ENCODE measurements at places on chromosomes 11 and 22.

DNA sequence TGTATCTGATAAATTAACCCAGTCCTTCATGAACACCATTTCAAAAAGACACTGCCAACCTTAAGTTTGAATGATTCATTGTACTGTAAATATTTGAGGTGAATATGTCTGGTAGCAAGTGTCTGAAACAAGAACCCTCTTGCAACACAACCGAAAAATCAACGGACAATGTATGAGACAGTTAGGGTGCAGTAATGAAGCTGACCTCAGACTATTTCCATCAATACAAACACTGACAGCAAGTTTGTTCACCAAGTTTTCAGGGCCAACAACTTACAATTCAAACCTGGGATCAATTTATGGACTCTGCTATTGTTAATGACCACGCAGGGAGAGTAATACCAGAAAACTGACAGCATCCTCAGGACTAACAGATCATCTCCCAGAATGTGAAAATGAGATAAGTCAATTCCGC lies 126.3 kb downstream of the CADM1 start:
- DNase-seq = no peak

- DNase-seq = no peak
Measured at GRCh38 chr11:126479178-126479930, 123.9 kb downstream of the ST3GAL4 start.

DNA sequence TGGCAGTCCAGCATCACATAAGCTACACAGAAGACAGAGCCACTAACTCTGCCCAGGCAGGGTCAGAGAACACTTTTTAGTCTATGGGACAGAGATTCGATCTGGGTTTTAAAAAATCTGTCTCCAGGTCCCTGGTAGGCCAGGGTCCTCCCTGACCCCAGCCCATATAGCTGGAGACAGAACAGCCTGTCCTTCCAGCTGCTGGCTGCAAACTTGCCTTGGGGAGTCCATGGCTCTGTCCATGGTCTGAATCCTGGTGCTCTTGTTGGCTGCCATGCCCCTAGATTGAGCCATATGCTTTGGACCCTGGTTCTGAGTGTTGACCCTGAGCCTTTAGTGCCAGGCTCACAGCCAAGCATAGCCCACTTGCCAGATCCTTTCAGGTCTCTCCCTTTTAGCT lies 13.3 kb upstream of the LIPT2 start:
- no peak for DNase-seq

GRCh38 chr11:76501526-76502202 lies 56.8 kb downstream of the EMSY start:
- DNase-seq = no peak

GRCh38 chr11:102933627-102934026 lies 21.9 kb downstream of the MMP13 start:
- no peak for DNase-seq

DNA sequence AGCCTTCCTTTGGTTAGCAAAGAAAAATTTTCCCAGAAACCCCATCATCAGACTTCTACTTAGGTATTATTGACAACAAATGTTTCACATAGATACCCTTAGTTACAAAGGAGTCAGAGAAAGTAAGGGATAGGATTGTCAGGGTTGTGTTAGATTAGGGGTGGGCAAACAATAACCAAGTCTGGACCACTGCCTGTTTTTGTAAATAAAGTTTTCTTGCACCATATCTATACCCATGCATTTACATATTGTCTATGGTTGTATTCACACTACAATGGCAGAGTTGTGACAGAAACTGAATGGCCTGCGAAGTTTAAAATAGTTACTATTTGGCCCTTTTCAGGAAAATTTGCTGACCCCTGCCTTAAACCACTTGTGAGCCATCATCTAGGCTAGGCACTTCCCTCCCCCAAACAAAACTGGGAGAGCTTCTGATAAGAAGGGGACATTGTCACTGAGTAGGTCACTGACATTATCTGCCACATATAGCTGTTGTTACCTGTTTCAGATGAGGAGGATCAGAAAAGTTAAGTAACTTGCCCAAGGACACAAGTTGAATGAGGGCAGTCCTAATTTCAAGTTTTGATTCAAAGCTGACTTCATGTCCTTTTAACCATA lies 40.7 kb upstream of the TMEM135 start:
- DNase-seq = no peak

DNA sequence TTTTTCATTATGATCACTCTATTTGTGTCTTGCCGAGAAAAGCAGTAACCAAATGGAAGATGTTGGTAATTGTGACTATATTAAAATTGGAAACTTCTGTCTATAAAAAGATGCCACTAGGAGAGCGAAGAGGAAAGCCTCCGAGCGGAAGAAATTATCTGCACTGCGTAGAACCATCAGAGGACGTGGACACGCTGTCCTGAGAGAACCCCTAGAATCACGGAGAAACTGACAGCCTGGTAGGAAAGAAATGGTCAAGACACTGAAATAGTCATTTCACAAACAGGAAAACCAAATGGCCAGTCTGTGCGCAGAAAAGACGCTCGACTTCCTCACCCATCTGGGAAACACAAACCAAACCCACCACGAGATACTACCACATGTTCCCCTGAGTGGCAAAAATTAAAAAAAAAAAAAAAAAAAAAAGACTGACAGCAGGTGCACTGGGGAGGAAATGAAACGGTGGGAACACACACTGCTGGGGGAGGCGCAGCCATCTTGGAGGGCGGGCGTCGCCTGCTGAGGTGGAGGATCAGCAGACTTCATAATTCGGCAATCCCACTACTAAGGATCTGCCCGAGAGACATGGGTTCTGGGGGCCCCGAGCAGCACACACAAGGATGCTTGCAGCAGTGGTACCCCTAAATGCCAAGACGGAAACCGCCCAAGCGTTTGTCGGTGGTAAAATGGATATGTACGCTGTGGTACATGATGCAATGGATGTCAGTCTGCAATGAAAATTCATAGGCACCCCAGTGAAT lies 21.3 kb downstream of the IFITM10 start:
- DNase-seq = no peak

DNA sequence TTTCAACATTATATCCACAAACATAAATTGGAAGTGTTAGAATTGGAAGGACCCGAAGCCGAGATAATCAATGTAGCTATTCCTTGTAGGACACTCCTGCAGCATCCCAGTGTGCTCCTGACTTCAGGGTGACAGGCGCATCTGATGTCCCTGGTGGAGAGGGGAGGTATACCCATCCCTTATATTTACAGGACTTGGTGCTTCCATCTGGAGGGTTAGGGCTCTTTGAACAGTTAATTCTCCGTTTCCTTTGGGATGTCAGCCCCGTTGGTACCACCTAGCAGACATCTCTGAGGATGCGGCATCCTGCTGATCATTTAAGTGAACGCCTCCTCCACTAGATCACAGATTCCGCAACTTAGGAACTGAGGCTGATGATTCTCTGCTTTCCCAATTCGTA lies 451.3 kb downstream of the OPCML start:
- DNase-seq = no peak

Measured in T-helper 22 cell (primary cell).